ENCODE measurements at places on chromosomes 1 and 21. TPM values are rescaled to one million over a fixed set of nuclear protein-coding genes. Genes with fewer than 3 reads are reported as not detected.

DNA sequence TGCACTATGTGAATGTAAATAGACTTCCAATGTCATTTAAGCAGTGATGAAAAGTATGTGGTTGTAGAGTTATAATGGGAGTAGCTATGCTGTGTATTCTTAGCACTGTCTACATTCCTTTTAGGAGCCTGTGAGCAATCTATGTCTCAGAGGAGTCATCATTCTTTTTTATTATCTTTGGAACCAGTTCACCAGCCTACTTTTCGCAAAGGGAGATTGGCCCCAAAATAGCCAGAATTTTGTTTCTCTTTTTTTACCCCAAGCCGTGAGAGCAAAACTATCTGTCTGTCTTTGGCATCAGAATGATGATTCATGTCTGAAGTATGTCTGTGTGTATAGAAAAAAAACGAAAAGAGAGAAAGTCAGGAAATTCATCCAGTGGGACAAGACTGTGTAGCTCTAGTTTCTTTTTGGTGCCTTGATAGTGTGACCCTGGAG is 44.2 kb downstream of the OSBPL9 start:
- peaks cover 88% of the 10 kb centered on the region for H3K4me1 ChIP-seq
- no peak for DNase-seq
- peak overlapping the region; percentile 3 for H3K4me3 ChIP-seq

DNA sequence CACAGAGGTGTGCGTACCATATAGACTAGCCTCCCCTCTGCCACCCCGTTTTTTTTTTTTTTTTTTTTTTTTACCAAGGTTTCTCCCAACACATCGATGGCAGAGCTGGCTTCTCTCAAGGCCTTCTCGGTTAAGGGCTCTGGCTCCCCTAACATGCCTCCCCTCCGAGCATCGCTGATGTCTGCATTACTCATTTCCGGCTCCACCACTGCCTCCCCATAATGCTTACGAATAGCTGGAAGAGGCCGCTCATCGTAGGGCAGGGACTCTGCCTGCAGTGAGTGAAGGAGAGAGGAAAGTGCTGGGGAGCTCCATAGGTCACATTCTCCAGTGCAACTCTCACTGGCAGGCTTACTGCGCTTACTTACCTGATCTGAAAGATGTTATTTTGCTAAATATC is 20.6 kb downstream of the CEP104 start:
- DNase-seq = no peak
- H3K4me1 ChIP-seq = no peaks in the 10 kb centered on the region
- no peak overlapping the region for H3K4me3 ChIP-seq
- no peak overlapping the region for H3K27ac ChIP-seq
- no peaks in the 10 kb centered on the region for H3K27me3 ChIP-seq

GRCh38 chr1:173122958-173123852 is 72.5 kb upstream of the TNFSF18 start:
- no peaks in the 10 kb centered on the region for H3K27me3 ChIP-seq
- H3K4me1 ChIP-seq = peaks cover 5% of the 10 kb centered on the region
- H3K4me3 ChIP-seq = peak overlapping the region; percentile 22

DNA sequence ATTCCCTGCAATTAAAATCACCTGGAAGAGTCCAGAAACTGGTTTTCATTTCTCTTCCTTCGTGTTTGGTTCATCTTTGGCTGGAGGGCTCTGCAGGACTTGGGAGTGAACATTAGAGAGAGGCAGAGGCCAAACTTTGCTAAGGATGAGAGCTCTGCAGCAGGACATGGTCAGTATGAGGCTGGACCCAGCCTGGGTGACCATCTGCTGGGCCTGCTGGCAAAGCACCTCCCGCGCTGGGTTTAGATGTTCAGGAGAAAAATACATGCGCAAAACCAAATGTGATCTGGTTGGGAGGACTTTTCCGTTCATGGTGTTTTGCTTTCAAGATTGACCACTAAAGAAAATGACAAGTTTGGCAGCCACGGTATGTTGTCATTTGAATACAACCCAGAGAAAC is 15.9 kb downstream of the KAZN start:
- no peaks in the 10 kb centered on the region for H3K27me3 ChIP-seq
- H3K27ac ChIP-seq = no peak overlapping the region
- no peaks in the 10 kb centered on the region for H3K36me3 ChIP-seq
- no peaks in the 10 kb centered on the region for H3K4me1 ChIP-seq
- no peak for DNase-seq
- no peak overlapping the region for H3K4me3 ChIP-seq

- H3K36me3 ChIP-seq = no peaks in the 10 kb centered on the region
- H3K27ac ChIP-seq = no peak overlapping the region
- no peaks in the 10 kb centered on the region for H3K27me3 ChIP-seq
Measured at GRCh38 chr1:98314601-98315000, 346.9 kb upstream of the SNX7 start.

The TMEM54 gene
- total RNA-seq = 7.0 TPM

The KMO gene
- not detected for total RNA-seq

Data from gastrocnemius medialis (tissue), 4 donors.